ENCODE measurements at places on chromosomes 12 and 14.

DNA sequence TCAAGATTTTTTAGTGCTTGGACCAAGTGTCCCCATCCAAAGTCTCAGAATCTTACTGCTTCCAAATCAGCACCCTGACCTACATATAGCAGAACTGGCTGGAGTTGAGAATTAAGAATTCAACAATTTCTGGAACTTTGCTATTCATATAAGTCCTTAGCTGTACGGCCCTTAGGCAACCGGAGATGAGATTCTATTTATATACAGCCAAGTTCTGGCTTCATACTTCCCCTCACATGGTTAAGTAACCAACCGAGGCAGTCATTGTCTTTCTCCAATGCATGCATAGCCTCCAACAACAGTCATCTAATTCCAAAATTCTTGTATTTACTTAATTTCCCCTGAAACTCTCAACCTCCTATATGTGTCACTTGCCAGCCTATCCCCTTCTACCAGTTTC lies 76.6 kb downstream of the SINHCAF start:
- no peak for DNase-seq

DNA sequence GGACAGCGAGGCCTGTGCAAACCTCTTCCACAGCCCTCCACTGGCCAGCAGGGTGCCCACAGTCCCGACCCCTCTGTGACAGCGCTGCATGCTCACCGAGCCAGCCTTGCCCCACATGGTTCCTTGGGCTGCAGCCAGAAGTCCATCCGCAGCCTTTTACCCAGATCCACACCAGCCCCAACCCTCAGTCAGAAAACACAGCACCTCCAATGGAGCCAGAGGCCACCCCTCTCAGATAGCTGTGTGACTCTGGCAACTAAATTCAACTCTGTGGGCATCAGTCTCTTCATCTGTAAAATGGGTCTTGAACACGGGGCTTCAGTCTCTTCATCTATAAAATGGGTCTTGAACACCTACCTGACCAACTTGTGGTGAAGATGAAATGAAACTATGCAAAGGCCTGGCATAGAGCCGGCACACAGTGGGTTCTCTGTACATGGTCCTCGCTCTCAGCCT lies 38.0 kb downstream of the NFKBIA start:
- DNase-seq, result no peak

GRCh38 chr14:74362361-74362915 lies 14.2 kb downstream of the VRTN start:
- DNase-seq, result peak; percentile 71

DNA sequence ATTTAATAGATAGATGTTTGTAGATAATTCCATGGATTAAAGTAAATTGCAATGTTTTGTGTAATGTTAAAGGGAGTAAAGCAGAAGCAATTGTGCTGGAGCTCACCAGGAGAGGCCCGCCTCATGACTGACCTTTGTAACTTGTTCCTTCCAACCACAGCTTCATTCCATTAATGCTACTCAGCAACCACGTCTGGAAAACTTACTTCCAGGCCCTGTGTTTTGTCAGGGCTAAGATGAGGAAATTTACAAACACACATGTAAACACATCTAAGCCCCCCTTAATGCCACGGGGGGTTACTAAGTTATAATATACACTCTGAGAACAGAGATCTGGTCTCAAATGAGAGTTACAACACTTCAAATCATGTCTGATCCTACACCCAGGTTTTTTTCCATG lies 12.4 kb downstream of the LUM start:
- DNase-seq, result no peak

- no peak for DNase-seq
These were observed 22.9 kb upstream of the AKAP5 start for GRCh38 chr14:64442300-64442988.

DNA sequence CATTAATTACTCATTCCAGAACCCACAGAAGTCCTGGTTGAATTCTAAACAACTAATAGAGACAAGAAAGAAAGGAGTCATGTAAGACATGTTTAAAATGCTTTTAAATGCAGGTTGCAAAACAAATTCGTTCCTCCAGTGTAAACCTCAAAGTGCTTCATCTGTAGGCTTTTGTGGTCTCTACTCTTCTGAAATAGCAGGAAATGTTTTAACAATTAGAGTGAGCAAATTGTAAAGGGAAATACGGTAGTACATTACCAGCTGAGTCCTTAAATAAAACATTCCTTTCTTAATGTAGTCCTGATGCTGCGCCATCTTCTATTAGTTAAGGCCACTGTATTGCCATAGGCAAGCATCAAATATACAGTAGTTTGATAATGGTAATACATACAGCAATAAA lies 1934.2 kb upstream of the SEL1L start:
- peak; percentile 45 for DNase-seq

- peak; percentile 16 for DNase-seq
These were observed 1183.7 kb upstream of the TMEM132C start for GRCh38 chr12:127083008-127083949.

DNA sequence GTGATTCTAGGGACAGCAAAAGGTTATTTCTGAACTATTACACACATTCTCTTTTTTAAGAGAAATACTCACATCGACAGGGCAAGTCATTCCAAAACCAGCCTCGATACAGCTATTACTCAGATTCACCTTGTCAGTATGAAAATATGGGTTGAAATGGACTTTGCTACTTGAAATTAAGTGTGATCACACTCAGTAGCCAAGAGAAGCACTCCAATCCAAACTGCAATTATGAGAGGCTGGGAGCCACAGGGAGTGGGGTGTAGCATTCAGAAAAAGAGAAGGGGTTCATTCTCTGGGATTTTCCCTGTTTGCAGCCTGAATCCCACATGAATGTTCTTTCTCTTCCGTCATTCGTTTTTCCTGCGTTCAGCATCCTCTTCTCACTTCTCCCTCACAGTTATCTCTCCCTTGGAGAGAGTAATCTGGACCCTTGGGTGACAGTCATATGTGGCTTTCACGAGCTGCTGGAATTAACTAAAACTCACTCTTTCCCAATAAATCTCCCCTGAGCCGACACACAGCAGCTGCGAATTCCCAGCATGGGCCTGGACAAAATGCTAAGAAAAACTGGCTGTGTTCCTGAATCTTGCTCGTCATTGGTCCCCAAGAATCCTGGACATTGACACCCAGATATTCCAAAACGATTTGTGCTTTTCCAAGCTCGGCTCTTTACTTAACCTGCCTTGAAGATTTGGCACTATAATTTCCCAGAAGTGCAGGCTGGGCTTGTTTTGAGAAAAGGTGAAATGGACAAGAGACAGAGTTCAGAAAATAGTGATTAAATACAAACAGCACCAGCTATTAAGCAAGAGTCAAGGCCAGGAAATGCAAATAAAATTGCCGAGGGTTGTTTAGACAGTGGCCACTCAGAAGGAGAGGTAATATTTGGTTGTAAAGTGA lies 199.5 kb upstream of the PLEKHG7 start:
- DNase-seq, result no peak

DNA sequence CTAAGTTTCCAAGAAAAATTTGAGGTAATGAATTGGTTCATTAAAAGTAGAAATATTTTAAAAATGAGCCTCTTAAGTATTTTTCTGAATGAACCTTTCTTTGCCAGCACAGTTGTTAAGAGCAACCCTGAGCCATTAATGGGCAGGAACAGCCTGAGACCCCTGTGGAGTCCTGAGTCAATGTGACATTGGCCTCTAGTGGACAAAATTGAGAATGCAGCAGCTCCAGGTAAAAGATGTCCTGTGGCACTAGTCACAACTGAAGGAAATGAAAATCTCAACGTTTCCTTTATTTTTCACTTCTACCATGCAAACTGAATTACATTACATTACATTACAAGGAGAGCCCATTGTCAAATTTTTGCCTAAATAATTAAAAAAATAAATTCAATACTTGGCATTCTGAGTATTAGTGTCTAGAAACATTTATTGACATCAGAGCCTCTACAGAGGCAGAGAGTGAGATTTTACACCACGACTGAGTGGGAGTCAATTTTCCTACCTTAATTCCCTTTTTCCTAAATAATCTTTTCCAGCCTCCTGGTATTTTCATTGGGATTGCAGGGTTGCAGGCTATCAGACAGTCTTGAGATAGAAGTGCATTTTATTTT lies 135.7 kb downstream of the PPM1H start:
- DNase-seq, result peak; percentile 75

DNA sequence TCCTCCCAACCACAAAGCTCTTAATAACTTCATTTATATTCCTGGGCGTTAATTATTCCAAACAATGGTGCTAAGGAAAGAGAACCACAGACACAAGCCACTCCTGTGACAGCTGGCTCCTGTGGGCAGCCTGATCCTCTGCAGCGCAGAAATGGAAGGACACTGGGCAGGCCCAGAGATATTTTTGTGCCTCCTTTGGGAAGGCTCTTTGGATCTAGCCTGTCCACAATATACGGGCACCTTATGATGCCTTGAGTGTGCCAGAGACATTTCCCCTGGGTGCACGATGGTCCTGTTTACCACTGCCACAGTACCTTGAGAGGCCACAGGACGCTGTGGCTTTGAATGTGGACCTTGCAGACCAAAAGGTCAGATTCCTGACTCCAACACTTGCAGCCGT lies 2.1 kb downstream of the ASB2 start:
- no peak for DNase-seq

- DNase-seq, result no peak
These were observed 12.4 kb upstream of the PCNX1 start for GRCh38 chr14:70894868-70895267.

DNA sequence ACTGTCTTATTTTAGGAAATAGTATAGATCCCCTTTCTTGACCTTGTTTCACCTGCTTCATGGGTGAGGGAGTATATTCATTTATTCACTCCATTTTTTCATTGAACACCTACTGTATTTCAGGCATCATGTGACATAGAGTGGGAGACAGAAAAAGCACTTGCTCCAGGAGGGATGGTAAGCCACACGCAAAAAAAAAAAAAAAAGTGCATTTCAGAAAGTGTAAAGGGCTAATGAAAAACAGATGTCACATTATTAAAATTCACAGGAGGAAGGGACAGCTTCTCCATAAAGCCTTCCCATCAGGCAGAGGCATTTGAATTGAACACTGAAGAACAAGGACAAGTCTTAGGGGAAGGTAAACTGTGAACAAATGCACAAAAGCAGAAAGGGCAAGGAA lies 7.5 kb downstream of the SLC8A3 start:
- DNase-seq, result no peak

GRCh38 chr12:126353604-126354003 lies 1288.4 kb downstream of the AACS start:
- no peak for DNase-seq

GRCh38 chr14:46964378-46964777 lies 312.8 kb upstream of the RPL10L start:
- DNase-seq, result no peak

DNA sequence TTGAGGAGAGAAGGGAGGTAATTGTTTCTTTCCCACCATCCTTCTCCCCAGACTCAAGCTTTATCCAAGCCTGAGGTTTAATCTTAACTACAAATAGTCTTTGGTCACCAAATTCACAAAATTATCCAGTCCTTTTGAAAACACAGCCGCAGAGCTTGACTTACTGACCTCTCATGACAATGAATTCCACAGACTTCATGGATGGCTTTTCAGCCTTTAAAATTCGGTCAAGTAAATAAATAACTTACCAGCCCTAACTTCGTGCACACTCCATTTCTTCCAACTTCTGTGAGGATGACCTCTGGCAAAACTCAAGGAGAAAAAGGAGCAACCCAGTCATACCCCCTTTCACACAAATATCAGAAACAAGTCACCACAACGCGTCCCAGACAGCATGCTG lies 137.0 kb upstream of the CDKN3 start:
- no peak for DNase-seq

DNA sequence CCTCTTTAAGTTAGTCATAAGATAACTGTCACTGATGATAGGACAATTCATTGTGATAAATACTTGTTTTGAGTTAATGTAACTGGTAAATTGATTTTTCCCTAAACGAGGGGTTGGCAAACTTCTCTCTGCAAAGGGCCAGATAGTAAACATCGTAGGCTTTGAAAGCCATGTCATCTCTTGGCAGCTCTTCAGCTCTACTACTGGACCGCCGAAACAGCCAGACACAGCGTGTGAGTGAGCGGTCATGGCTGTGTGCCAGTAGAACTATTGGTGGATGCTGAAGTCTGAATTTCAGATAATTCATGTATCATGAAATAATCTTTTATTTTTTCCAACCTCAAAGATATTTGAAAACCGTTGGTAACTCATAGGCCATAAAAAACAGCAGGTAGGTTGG lies 9.9 kb downstream of the PIWIL1 start:
- DNase-seq, result no peak

DNA sequence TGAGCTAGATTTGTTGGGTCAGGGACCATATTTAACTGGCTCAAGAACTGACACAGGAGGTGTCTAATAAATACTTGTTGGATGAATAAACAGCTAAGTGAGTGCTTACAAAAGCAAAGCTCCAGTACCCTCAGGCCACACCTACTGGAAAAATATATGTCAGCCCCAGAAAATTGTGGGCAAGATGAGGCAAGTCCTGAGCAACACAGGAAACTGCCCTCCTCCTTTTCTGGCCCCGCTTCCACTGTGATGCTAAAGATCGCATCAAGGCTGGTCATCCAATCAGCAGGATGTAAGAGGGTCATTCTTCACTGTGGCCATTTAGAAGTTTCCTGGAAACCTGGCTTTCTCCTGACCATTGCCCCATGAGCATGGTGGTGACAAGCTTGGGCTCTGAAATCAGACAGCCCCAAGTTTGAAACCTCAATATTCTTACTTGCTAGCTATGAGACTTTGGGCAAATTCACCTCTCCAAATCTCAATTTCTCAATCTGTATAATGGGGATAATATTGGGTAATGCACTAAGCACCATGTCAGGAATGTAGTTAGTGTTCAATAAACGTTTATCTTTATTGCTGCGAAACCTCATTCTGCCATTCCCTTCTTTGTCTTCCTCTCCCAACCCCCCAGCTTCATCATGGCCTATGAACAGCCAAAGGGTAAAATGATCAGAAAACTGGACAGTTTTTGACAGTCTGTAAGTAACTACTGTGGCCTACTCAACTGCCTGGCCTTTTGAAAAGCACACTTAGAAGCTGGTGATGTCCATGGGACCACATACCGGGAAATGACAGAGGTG lies 139.3 kb upstream of the PZP start:
- no peak for DNase-seq

DNA sequence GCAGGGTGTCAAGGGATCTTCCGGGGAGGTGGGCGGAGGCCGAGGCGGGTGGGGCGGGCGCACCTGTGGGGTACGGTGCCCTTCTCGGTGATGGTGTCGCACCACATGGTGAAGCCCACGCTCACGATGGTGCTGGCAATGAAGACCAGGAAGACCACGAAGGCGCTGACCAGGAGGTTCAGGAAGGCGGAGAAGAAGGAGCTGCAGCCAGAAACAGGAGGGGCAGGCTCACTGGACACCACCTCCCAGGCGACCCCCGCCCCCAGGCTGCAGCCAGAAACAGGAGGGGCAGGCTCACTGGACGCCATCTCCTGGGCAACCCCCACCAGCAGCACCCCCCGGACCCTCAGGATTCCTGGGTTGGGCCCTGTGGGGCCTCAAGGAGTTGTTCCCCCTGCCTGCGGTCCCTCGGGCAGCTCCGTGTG lies 7.6 kb downstream of the TMEM179 start:
- no peak for DNase-seq

- no peak for DNase-seq
These were observed 28.1 kb downstream of the ANO6 start for GRCh38 chr12:45243963-45244362.

- DNase-seq, result no peak
These were observed 100.5 kb downstream of the VEZT start for GRCh38 chr12:95318071-95318545.

GRCh38 chr12:104165801-104166200 lies 27.8 kb upstream of the NFYB start:
- no peak for DNase-seq

- no peak for DNase-seq
These were observed 510.7 kb downstream of the C12orf50 start for GRCh38 chr12:87518481-87518880.
